ENCODE measurements at places on chromosomes 13 and 19.

GRCh38 chr13:74444864-74445479 is 310.8 kb upstream of the KLF12 start:
- DNase-seq = no peak

DNA sequence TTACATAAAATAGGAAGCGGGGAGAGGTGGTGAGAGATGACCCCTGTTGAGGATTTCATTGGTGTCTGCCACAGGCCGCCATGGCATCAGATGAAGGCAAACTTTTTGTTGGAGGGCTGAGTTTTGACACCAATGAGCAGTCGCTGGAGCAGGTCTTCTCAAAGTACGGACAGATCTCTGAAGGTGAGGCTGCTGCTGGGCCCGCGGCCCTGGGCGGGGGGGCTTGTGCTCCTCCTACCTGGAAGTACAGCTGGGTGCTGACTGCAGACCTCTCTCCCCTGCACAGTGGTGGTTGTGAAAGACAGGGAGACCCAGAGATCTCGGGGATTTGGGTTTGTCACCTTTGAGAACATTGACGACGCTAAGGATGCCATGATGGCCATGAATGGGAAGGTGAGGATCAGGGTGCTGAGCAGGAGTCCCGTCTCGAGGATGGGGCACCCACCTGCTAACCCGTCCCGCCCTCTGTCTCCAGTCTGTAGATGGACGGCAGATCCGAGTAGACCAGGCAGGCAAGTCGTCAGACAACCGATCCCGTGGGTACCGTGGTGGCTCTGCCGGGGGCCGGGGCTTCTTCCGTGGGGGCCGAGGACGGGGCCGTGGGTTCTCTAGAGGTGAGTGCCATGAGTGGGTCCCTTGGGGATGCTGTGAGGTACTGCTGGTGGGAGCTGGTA is 1.9 kb downstream of the CIRBP start:
- DNase-seq = peak; percentile 68

DNA sequence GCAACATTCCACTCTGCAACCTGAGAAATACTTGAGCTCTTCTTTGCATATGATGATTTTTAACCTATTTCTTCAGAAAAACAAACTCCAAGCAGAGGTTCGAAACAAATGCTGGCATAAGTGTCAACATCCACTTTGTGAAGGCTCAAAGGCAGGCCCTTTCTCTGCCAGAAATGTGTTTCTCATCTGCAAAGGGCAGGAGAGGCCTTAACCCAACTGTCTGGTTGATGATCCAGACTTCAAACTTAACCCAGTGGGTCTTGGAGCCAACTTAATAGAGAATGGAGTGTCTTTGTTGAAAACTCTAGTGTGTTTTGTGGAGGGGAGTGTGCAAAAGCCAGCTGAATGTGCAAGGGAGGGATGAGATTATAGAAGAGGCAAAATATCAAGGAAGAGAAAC is 28.3 kb upstream of the ZNF507 start:
- DNase-seq = no peak

GRCh38 chr19:3276341-3276799 is 51.9 kb downstream of the CELF5 start:
- peak; percentile 78 for DNase-seq

GRCh38 chr13:98222081-98222554 is 45.0 kb upstream of the RNF113B start:
- DNase-seq = no peak

GRCh38 chr13:31000889-31001288 is 68.4 kb downstream of the TEX26 start:
- DNase-seq = no peak

DNA sequence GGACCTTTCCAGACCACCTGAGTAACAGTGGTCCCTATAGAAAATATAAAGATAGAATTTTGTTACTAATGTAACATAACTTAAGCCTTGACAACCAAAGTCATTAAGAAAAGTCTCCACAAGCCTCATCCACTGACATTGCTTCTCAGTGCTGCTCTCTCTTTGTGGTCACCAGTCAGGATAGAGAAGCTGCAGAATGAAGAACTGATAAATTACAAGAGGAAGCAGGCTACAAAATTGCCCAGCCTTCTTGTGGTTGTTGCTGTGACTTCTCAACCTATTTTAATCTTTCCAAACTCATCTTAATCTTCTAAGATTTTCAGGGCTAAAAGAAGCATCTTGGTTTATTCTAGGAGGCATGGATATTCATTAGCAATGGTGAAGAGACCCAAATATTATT is 343.8 kb downstream of the MZT1 start:
- no peak for DNase-seq

DNA sequence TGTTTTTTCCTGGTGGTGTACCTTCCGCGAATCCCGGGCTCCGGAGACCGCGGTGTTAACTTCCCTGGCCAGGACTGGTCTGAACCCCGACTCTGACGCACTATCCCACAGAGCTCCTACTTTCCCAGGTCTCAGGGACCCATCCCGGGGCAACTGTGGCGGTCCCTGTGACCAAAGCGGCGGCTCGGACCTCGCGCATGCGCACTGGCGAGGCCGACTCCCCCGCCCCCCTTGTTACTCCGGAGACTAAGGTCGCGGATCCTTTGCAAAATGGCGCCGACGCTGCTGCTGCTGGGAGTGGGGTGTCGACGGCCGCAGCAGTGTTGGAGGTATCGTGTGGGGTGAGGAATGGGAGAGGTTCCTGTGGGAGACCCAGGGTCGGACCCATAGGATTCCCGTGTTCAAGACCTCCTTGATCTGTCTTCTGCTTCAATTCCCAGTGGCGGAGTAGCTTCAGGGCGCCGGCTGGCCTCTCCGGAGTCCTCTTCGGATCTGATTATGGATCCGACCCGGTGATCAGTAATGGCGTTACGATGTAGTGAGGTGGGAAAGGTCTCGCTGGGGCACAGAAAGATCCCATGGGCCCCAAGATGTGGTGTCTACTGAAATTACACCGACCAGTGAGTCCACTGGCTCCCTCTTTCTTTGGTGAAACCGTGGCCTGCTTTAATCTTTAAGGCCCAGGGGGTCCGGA is 66.6 kb upstream of the ZNF527 start:
- peak; percentile 76 for DNase-seq

GRCh38 chr19:44891016-44891882 is at the start of gene TOMM40:
TOMM40 (plus strand) TSS chr19:44891254; CDS start chr19:44891416, 162 bp downstream.
- DNase-seq = no peak

- DNase-seq = no peak
These were observed 1186.3 kb downstream of the UQCRFS1 start for GRCh38 chr19:28026636-28027035.

DNA sequence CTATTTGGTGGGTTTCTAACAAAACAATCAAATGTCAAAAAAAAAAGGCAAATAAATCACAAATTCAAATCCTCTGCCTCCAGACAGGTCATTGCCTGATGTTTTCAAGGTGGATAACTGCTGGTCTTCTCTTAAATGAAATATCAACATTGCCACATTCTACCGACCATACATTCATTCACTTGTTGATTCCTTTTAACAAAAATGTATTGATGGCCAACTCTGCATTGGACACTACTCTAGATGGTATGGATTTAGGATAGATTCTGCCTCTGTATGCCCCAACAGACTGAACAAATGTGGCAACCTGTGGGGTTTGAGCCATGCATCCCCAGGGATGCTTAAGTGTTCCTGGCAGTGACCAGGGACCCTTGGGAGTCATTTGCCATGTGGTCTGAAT is 87.6 kb upstream of the STK24 start:
- no peak for DNase-seq
